Neural progenitor cell (in vitro differentiated cells): ENCODE measurements at places on chromosomes 3 and 15. TPM values are rescaled to one million over a fixed set of nuclear protein-coding genes. Genes with fewer than 3 reads are reported as not detected.
A peak's percentile ranks its signal among the peaks of the same experiment; 100 is the strongest.

GRCh38 chr3:150495563-150496168 lies 50.6 kb downstream of the SERP1 start:
- H3K36me3 ChIP-seq, result no peaks in the 10 kb centered on the region
- no peaks in the 10 kb centered on the region for H3K27me3 ChIP-seq
- H3K4me1 ChIP-seq, result peaks cover 8% of the 10 kb centered on the region
- DNase-seq, result peak; percentile 37
- H3K27ac ChIP-seq, result no peak overlapping the region
- no peak overlapping the region for H3K4me3 ChIP-seq

DNA sequence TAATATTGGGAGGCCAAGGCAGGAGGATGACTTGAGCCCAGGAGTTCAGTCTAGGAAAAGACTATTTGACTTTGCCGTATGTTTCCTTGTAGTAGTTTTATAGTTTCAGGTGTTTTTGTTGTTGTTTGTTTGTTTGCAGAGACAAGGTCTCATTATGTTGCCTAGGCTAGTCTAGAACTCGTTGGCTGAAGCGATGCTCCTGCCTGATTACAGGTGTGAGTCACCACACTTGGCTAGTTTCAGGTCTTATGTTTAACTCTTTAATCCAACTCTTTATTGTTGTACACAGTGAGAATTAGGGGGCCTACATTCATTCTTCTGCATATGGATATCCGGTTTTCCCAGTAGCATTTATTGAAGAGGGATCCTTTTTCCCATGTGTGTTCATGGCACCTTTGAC lies 32.0 kb downstream of the FAIM start:
- no peak for DNase-seq
- no peak overlapping the region for H3K27ac ChIP-seq
- no peaks in the 10 kb centered on the region for H3K27me3 ChIP-seq
- no peaks in the 10 kb centered on the region for H3K4me1 ChIP-seq
- no peaks in the 10 kb centered on the region for H3K36me3 ChIP-seq

DNA sequence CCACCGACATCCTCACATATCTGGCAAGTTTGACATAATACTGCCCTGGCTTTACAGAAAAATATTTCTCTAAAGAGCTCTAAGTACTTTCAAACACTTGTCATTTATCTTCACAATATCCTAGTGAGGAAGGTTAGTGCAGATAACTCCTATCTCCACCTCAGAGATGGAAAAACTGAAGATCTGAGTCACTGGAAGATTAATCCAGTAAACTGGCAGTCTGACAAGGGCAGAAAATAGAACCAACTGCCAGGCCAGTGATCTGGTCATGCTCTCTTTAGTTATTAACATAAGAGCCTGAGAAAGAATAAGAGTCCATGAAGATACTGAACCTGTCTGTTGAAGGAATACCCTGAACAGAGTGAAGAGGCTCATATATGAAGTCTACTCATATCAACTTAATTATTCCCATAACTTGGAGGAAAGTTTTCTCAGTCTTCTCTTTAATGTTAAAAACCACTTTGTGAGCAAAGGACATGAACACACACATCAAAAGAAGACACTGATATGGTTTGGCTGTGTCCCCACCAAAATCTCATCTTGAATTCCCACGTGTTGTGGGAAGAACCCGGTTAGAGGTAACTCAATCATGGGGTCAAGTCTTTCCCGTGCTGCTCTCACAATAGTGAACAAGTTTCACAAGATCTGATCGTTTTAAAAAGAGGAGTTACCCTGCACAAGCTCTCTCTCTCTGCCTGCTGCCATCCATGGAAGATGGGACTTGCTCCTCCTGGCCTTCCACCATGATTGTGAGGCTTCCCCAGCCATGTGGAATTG lies 61.4 kb downstream of the GOLIM4 start:
- H3K4me1 ChIP-seq, result no peaks in the 10 kb centered on the region
- no peak overlapping the region for H3K27ac ChIP-seq
- H3K4me3 ChIP-seq, result no peak overlapping the region
- no peak for DNase-seq

The FAM107A gene
- 0.11 and 0.71 TPM in 2 replicates for total RNA-seq

DNA sequence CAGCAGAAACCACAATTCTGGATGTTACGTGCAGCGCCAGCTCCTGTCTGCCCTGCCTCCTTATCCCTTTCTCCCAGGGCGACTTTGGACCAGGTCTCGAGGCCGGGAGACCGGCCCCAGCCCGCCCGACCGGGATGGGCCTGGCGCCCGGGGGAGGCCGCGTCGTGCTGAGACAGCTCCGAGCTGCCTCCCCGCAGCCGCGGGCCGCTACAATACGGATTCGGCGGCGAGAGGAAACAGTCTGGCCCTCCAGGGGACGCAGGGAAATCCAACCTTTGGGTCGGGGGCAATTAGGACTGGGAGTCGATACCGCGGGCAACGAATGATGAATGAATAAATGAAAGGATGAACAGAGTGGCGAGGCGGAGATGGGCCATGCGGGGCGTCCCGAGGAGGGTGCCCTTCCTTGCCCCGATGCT lies 537 bp downstream of the GRAMD2A start:
- DNase-seq, result peak; percentile 49
- H3K4me1 ChIP-seq, result peaks cover 8% of the 10 kb centered on the region
- H3K4me3 ChIP-seq, result peak overlapping the region; percentile 55
- H3K27me3 ChIP-seq, result peaks cover 71% of the 10 kb centered on the region
- H3K27ac ChIP-seq, result no peak overlapping the region

GRCh38 chr15:76309601-76310330 lies 1.5 kb downstream of the ETFA start:
- H3K4me3 ChIP-seq, result peak overlapping the region; percentile 80
- H3K4me1 ChIP-seq, result peaks cover 5% of the 10 kb centered on the region
- H3K27me3 ChIP-seq, result no peaks in the 10 kb centered on the region
- DNase-seq, result no peak
- H3K36me3 ChIP-seq, result no peaks in the 10 kb centered on the region
- H3K27ac ChIP-seq, result no peak overlapping the region

GRCh38 chr3:191066669-191067068 lies 132.4 kb upstream of the OSTN start:
- DNase-seq, result no peak
- H3K4me3 ChIP-seq, result no peak overlapping the region
- H3K27ac ChIP-seq, result no peak overlapping the region
- no peaks in the 10 kb centered on the region for H3K27me3 ChIP-seq
- H3K36me3 ChIP-seq, result no peaks in the 10 kb centered on the region

The WNT5A gene
- total RNA-seq, result 3.3 and 5.5 TPM in 2 replicates

DNA sequence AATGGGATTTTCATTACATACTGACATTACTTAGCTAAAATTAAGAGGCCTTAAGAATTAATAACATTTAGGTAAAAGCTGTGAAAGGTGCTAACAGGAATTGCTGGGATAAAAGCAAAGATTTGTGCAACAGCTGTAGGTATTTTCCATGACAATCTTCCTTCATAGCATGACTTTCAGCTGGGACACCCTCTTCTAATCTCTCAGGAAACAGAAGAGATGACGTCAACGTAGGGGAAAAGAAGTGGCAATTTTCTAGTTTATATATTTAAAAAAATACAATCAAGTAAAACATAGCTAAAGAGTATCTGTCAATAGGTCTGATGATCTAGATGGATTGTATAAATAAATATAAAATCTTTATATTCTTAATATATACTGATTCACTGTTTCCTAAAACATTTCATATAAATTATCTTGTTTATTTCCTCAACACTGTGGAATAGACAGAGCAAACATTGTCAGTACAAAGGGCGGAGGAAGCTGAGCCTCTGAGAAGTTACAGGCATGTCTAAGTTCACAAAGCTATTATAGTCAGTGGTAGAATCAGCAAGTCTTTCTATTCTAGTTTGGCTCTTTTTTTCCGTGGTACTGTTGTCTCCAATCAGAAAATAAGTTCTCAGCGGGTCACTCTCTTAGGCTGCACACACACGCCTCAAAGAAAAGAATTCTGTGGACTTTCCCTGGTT lies 217.0 kb downstream of the P3H2 start:
- H3K27ac ChIP-seq, result no peak overlapping the region
- DNase-seq, result no peak
- no peaks in the 10 kb centered on the region for H3K27me3 ChIP-seq
- no peak overlapping the region for H3K4me3 ChIP-seq

The CCR1 gene
- total RNA-seq, result 0.19 TPM in 1 of 2 replicates, not detected in the other

GRCh38 chr3:172709774-172710663 lies 848 bp downstream of the NCEH1 start:
- H3K27me3 ChIP-seq, result no peaks in the 10 kb centered on the region
- peak overlapping the region; percentile 78 for H3K4me3 ChIP-seq
- H3K4me1 ChIP-seq, result peaks cover 3% of the 10 kb centered on the region
- no peak overlapping the region for H3K27ac ChIP-seq
- no peaks in the 10 kb centered on the region for H3K36me3 ChIP-seq
- peak; percentile 52 for DNase-seq

- no peak overlapping the region for H3K4me3 ChIP-seq
- peaks cover 4% of the 10 kb centered on the region for H3K4me1 ChIP-seq
Measured at GRCh38 chr15:65638681-65639089, 16.9 kb downstream of the SLC24A1 start.

DNA sequence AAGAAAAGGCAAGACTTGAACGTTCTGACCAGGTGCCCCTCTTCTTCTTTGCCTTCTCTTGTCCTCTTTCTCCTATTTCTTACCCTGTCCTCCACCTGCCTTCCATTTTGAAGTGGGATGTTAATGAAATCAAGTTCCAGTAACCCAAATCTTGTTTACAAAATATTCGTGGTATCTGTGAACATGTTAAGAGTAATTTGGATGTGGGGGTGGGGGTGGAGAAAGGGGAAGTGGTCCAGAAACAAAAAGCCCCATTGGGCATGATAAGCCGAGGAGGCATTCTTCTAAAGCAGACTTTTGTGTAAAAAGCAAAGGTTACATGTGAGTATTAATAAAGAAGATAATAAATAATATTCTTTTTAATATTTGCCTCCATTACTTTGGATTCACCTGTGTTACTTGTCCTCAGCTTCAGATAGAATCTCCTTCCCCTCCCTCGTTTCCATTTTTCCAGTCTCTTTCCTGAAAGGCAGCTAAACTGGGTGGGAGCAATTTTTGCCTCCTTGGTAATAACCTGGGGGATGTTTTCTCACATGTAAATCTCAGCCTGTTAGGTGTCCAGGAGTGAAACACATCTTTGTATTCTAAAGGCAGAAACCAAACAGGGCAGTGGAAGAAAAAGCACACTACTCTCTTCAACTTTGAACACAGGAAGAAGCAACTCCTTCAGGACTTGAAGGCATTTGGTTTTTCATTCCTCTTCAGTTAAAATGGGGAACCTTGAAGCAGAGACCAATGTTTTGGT lies 3.2 kb downstream of the CHST2 start:
- H3K27me3 ChIP-seq, result peaks cover 31% of the 10 kb centered on the region
- no peak overlapping the region for H3K4me3 ChIP-seq
- peaks cover 15% of the 10 kb centered on the region for H3K4me1 ChIP-seq
- H3K36me3 ChIP-seq, result no peaks in the 10 kb centered on the region
- no peak overlapping the region for H3K27ac ChIP-seq

DNA sequence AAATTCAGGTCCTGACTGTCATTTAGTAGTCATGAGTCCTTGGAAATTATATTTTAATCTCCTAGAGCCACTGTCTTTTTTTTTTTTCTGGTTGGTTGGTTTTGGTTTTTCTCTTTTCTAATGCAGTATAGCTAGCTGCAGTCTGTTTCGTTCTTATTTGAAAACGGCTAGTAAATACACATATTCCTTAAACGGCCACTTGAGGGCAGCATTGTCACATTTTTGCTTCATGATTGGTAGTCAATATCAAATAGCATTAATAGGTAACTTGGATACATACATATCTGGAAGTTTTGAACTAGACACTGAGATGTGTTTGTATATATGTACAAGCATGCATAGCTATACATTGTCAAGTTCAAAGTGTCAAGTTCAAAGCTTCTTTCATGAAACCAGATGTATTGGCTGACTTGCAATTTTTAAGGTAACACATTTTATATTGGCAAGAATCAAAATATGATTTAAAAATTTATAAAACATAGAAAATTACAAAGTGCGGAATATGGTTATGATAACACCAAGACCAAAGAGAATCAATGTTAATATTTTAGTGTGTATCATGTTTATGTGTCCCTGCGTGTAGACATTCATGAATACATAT lies 22.5 kb downstream of the GABRA5 start:
- H3K36me3 ChIP-seq, result no peaks in the 10 kb centered on the region
- no peaks in the 10 kb centered on the region for H3K27me3 ChIP-seq
- H3K4me1 ChIP-seq, result no peaks in the 10 kb centered on the region
- H3K27ac ChIP-seq, result no peak overlapping the region
- H3K4me3 ChIP-seq, result no peak overlapping the region

GRCh38 chr3:195005251-195005620 lies 265.7 kb downstream of the XXYLT1 start:
- no peaks in the 10 kb centered on the region for H3K36me3 ChIP-seq
- no peak for DNase-seq
- H3K4me3 ChIP-seq, result no peak overlapping the region
- H3K27me3 ChIP-seq, result no peaks in the 10 kb centered on the region
- no peak overlapping the region for H3K27ac ChIP-seq

DNA sequence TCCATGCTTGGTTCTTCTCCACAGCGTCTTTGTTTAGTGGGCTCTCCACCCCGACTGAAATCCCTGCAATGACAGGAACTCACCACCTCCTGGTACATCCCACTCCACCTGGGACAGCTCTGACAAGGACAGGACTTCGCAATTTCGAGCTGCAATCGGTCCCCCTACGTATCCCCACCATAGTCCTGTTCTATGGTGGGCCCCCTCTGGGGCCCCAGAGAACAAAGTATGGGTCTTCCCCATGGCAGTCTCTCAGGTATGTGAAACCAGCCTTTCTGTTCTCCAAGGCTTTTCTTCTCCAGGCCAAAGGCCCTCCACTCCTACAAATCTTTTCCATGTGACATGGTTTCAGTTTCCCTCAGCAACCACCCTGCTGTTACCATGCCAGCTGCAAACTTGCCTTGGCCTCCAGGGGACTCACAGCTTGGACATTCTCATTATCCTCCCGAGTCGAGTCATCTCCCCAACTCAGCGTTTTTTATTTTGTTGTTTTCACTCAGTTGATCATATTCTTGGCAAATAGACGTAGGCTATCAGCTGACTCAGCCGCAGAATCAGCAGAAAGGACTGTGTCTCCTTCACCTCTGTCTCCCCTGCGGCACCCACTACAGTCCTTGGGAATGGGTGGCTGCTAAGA lies 233.3 kb downstream of the OPA1 start:
- no peaks in the 10 kb centered on the region for H3K27me3 ChIP-seq
- H3K27ac ChIP-seq, result no peak overlapping the region
- H3K4me3 ChIP-seq, result no peak overlapping the region
- no peaks in the 10 kb centered on the region for H3K36me3 ChIP-seq

The SPINT1 gene
- total RNA-seq, result 12.0 and 13.7 TPM in 2 replicates

DNA sequence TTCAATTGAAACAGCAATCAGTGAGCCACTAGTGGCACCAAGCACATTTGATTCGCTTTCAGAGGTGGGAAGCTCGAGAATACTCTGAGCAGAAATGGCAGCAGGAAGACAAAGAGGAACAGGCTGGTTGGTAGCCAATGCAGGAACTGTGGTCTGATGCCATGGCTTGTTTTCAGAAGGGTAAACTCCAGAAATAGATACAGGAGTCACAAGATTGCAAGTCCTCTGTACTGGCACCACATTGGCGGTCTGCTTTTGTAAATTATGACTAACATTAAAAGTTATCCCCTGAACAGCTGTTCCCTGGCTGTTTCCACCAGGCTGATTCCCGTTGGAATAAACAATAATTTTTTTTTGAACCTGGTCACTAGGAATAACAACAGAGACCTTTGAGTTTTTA lies 35.5 kb downstream of the USF3 start:
- H3K27ac ChIP-seq, result no peak overlapping the region
- no peaks in the 10 kb centered on the region for H3K4me1 ChIP-seq
- H3K27me3 ChIP-seq, result no peaks in the 10 kb centered on the region
- H3K4me3 ChIP-seq, result no peak overlapping the region

The NPAP1 gene
- 0.06 TPM in 1 of 2 replicates, not detected in the other for total RNA-seq

The MTMR10 gene
- total RNA-seq, result 8.8 and 18.7 TPM in 2 replicates

GRCh38 chr15:68231102-68231818 lies 1.7 kb upstream of the CLN6 start:
- H3K27ac ChIP-seq, result no peak overlapping the region
- H3K4me1 ChIP-seq, result peaks cover 38% of the 10 kb centered on the region
- no peaks in the 10 kb centered on the region for H3K36me3 ChIP-seq
- no peak overlapping the region for H3K4me3 ChIP-seq
- peak; percentile 54 for DNase-seq
- no peaks in the 10 kb centered on the region for H3K27me3 ChIP-seq
